ENCODE measurements at places on chromosomes 7 and 10. TPM values are rescaled to one million over a fixed set of nuclear protein-coding genes. Genes with fewer than 3 reads are reported as not detected.

The GPR15LG gene
- total RNA-seq = not detected

The ADAP1 gene
- 0.46 TPM for total RNA-seq

GRCh38 chr10:11355592-11355991, 255.9 kb downstream of the USP6NL start:
- no peak for DNase-seq

GRCh38 chr7:26197153-26198115, 3.1 kb downstream of the HNRNPA2B1 start:
- no peak for DNase-seq

DNA sequence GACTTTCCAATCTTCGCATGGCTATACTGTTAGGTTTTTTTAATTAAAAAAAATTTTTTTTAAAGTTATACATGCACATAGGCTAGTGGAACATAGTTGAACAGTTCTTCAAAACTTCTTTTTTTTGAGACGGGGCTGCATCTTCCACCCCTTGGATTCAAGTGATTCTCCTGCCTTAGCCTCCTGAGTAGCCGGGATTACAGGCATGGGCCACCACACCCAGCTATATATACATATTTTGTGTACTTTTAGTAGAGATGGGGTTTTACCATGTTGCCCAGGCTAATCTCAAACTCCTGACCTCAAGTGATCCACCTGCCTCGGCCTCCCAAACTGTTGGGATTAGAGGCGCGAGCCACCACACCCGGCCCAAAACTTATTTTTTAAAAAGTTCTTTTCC, 17.3 kb downstream of the ZNF777 start:
- no peak for DNase-seq

DNA sequence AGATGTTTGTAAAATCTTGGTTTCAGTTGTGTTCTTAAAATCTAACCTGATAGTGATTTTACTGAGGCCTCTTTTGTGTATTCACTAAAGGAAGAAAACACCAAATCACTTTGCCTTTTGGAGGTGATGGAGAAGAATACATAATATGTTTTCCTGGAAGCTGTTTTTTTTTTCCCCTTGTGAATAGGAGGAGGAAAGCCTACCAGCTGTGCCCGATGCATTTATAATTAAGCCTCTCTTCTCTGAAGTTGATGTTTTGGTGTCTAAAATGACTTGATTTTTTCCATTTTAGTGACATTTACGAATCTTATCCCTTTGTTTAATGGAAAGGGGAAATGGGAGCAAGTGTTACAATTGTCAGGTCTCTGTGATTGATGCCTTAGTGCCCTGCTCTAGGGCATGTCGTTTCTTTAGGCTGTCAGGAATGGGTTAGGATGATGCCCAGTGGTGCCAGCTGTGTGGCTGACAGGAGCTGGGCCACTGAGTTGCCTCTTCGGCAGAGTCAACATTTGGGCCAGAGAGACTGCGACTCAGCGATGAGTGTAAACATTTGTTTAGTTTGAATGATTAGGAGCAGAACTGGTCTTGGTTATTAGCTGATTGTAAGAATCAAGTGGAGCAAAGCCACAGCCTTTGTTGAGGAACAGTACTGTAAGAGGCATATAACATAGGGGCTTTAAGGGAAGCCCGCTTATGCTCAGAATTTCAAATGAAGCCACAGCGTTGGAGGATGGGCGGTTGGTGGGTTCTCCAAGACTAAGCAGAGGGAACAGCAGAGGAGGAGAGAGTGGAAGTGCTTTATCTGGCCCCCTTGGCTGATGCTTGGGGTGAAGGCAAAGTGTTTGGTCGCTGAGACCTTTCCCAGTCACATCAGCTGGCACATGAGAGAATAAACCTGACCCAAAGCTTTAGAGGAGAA, 81.6 kb downstream of the CDK14 start:
- no peak for DNase-seq

GRCh38 chr7:1076184-1077072, 11.5 kb upstream of the GPER1 start:
- DNase-seq = no peak

Data from endothelial cell of umbilical vein (primary cell).